ENCODE measurements at places on chromosomes 1 and 21.

- DNase-seq = no peak
Observed at GRCh38 chr1:203799157-203799556, 3.7 kb downstream of the ZBED6 start.

DNA sequence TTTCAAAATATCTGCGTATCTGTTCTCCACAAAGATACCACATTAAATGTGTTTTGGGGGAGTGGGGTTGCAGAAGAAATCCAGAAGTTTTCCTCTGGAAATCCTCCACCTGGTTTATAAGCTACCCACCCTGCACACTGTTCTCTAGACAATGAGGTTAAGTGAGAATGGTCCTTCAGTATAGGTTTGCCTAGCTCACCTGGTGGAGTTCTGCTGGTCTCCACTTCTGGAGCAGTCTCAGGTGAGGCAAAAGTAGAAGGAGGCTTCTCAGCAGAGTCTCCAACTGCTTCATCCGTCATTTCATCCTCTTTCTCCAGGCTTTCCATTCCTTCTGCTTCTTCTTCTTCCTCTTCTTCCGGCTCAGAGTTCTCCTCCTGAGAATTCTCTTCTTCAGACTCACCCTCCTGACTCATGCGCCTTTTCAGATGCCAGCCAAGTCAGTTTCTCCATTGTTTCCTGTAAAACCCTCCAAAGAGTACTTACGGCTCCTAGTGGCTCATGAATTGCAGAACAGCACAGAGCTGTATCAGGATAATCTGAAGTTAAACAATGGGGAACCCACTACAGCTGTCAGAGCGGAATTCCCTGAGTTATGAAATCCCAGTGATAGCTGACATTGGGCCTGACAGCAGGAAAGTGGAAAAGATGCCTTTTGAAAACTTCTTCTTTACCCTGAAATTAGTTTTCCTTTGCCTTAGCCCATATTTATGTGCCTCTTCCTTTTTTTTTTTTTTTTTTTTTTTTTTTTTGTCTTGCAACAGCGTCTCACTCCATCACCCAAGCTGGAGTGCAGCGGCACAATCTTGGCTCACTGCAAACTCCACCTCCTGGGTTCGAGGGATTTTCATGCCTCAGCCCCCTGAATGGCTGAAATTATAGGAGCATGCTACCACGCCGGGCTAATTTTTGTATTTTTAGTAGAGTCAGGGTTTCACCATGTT lies 38.5 kb downstream of the MSTO1 start:
- peak; percentile 80 for DNase-seq

GRCh38 chr1:24123611-24124010 lies 11.7 kb upstream of the MYOM3 start:
- no peak for DNase-seq

GRCh38 chr1:98045767-98046641 lies 125.2 kb upstream of the DPYD start:
- peak; percentile 68 for DNase-seq

GRCh38 chr1:74246315-74246714 lies 11.1 kb downstream of the TNNI3K start:
- DNase-seq = no peak

GRCh38 chr1:18703041-18703621 lies 72.5 kb downstream of the PAX7 start:
- DNase-seq = no peak

- no peak for DNase-seq
Observed at GRCh38 chr1:30895382-30895943, 13.1 kb downstream of the SDC3 start.

DNA sequence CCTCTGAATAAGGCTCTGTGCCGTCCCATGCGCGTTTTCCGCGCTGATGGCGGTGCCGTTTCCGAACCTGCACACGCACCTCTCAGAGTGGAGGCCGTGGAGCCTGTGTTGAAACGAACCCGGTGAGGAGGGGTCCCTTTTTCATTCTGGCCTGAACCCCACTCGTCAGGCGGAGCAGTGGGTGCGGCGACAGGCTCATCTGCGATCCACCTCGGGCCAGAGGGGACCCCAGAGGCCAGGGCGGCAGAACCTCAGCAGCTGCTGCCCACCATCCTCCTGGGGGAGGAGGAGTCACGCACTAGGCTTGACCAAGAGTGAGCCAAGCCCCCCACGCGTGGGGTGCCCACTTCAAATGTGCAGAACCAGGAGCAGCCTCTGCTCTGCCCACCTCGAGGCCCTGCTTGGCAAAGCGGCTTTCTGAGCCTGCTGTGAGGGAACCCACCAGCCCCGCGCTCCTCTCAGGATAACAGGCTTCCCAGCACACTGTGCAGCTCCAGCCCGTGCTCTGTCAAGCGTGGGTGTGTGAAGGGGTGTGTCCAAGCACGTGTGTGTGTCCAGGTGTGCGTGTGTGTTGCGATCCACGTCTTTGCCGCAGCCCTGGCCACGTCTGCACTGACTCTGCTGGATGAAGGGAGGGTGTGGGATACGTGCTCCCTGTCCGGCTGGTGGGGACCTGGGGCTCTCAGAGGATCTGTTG lies 6.8 kb downstream of the PRDM16 start:
- no peak for DNase-seq

DNA sequence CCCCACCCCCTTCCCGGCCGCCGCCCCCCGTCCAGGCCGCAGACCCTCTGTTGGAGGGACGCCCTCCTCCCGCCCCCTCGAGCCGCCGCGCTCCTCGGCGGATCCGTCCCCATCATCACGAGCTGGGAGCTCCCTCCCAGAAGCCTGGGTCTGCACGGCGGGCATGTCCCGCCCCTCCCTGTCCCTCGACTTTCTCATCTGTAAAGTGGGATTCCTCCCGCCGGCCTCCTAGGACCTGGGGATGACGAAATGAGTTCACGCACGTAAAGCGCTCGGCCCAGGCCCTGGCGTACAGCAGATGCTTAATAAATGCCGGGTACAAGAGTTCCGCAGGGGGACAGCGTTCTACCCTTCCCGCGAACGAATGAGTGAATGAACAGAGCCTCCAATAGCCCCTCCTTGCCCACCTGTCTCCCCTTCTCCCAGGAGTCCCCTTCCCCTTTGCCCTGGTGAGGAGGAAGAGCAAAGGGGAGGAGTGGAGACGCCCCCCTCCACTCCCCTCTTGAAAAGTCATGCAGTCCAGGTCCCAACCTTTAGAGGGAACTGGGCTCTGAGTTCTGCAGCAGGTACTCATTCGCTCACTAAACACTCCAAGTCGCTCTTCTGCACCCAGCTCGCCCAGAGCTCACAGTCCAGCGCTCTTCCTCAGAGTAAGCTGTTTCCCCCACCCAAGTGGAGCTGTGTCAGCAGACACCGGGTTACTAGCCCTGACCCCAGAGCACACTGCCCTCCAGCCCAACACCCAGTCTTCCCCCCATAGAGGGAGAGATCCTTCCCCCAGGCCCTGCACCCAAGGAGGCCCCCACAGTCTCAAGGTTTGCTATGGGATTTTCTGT lies 16.8 kb downstream of the RAP1GAP start:
- DNase-seq = no peak

GRCh38 chr1:91754816-91755580 lies 131.0 kb downstream of the TGFBR3 start:
- DNase-seq = peak; percentile 51

DNA sequence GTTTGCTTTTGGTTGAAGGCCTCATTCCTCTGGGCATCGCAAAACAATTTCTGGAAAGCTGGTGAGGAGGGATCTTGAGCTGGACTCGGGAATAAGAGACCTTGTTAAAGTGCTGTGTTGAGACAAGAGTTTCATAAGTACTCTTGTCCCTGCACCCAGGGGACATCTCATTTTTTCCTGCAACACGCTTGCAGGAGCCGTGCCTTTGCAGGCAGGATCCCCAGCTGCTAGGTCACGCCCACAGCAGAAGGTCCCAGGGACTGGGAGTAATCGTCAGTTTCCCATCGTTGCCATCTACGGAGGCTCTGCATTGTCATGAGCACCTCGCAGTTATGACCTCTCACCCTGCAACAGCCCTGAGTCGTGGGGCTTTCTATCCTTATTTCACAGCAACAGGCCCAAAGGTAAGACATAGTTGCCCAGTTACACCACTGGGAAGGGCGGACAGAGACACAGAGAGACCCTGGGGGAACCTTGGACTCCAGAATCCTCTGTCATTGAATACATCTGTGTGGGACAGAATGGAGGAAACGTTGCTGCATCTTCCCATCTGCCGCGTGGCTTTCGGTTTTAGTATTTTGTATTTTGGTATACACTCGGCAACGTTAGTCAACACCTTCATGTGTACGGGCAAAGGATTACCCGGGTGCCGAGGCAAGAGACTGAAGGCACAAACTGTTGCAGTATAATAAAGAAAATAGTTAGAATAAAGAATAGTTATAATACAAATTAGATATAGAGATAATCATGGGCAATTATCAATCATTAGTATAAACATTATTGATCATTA lies 60.4 kb upstream of the DMRTB1 start:
- no peak for DNase-seq

GRCh38 chr1:193060406-193060805 lies 994 bp downstream of the RO60 start:
- peak; percentile 3 for DNase-seq

Data from GM03348 (cell line).